ENCODE measurements at places on chromosomes 16 and 17.

DNA sequence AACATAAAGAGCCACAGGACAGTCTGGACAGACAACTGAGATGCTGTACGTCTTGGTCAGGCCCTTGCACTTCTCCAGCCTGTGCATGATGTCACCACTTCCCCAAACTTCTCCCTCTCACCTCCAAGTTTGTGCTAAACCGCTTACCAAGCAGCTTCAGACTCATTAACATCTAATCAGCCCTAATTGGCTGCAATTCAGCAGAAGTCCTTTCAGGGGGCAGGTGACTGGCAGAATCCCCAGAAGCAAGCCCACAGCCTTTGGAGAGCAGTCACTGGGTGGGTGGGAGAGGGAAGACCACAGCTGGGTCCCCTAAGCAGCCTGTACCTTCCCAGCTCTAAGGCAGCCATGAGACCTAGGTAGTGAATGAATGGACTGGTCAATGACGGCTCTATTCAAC is 161.4 kb downstream of the GRIN2A start:
- DNase-seq, result no peak

DNA sequence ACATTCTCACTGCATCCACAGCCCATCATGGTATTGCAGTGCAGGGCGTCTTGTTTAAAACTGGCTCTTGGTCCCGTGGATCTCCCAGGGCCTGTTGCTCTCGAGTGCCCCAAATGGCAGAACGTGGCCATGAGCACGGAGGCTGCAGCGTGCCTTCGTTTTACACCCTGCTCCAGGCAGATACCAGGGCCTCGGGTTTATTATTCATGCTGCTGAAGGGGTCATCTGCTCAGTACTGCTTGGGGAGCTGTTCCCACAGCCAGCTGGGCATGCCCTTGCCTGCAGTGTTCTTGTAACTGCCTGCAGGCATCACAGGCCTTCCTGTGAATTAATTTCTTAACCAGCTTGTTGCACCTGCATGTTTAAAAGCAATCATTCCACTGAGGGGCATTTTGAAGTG is 129.7 kb upstream of the CHMP6 start:
- no peak for DNase-seq

GRCh38 chr16:84052071-84052622 is 9.6 kb upstream of the SLC38A8 start:
- no peak for DNase-seq

GRCh38 chr16:56038564-56039098 is 152.7 kb upstream of the GNAO1 start:
- DNase-seq, result no peak

- peak; percentile 30 for DNase-seq
These were observed 3.5 kb downstream of the CYB561 start for GRCh38 chr17:63442549-63443035.

- no peak for DNase-seq
These were observed 38.5 kb downstream of the WNT3 start for GRCh38 chr17:46780003-46780373.

DNA sequence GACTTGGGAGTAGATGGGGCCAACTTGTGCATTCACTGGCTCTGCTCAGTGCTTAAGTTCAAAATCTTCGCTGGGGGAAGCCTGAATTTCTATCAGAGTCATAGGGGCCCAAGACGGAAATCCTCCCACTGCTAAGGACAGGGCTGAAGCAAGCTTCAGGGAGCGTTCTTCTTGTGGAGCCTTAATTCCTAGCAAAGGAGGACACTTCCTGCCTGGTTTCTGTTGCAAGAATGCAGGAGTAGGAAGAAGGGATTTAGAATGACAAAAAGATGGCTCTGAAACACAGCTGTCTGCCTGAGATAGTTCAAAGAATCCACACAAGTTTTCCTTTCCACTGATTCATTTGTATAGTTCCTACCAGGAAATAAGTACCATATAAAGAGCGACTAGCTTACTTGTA is 26.4 kb downstream of the PSME3IP1 start:
- no peak for DNase-seq

DNA sequence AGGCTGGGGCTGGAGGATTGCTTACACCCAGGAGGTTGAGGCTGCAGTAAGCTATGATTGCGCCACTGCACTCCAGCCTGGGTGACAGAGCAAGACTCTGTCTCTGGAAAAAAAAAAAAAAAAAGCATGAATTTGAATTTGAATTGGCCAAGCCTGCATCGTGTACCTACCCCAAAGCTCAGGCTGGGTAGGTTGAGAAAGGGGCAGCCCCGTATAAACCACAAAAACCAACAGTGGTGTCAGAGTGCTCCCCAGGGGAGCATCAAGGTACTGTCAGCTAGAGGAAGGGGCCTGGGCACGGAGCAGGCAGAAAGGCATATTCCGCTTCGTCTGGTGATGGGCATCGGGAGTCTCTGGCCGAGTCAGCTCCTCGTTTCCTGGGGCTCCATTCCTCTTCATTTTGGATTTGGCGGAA is 40.9 kb downstream of the RAP1GAP2 start:
- DNase-seq, result no peak

DNA sequence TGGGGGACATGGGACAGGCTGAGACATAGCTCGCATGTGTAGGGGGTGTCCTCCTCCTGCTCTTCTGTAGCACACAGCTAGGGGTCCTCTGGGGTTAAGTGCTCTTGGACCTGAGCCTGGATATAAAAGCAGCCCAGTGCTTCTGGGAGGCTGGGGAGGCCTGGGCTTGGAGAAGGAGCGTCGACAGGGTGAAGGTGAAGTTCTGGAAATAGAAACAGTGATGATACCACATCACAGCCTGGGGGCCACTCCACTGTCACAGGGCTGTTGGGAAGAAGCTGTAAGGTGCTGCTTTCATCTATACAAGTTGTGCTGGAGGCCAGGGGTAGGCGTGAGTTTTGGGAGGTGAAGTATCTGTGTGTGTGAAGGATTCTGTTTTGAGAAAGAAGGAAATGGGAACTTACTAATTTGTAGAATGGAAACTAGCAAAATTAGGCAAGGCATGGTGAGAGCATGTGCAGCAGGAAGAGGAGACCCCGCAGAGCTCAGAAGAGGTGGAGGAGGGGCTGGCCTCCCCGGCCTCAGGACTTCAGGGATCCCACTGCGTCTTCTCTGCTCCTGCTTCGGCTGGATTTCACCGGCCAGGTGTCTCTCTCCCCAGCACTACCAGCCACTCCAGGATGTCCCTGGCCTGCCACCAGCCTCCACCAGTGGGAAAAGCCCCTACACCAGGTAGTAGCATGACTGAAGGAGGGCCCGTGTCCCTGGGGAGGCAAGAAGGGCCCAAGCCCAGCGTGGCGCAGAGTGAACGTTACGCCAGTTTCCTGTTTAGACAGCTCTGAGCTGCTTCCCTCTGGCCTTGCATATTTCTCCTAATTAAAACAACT is 19.4 kb downstream of the PLCG2 start:
- no peak for DNase-seq

DNA sequence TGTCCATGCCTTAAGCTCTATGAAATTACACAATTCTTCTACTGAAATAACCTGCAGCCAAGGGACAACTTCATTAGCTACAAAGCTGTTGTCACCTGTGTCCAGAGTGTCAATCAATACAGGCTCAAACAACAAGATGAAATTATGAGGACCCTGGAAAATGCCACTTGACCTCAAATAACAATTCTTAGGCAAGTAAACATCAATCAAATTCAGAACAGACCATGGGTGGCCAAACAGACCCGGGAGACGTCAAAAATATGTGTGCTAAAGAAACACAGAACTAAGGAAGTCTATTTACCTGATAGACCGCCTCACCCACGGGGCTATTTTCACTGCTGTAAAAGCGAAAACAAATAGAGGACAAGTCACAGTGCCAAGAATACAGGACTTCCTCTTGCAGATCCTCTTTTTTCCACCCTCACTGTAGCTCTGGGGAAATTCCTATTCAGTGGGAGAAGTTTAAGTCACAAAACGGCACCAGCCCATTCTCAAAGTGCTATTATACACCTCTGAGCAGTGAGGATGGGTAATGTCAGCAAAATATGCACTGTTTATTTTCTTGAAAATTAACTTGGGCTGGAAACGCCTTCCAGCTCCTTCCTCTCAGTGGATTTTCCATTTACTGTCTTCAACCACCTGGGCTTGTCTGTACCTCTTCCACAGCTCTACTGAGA is 2.7 kb downstream of the LITAF start:
- DNase-seq, result no peak

DNA sequence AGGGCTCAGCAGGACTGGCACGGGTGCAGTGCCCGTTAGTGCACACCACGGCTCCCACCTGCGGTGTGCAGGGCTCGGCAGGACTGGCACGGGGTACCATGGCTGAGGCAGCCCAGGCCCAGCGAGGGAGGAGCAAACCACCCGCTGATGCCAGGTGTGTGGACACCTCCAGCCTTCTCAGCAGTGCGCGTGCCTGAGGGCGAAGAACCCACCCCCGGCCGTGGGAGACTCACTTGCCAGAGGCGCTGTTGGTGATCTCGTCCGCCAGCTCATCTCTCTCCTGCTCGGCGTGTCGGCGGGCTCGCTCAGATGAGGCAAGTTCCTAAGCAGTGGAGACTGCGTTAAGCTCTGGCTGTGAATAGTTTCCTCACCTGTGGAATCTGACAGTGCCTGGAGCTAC is 45.4 kb downstream of the NDEL1 start:
- DNase-seq, result no peak

GRCh38 chr16:14041164-14041563 is 30.0 kb upstream of the MRTFB start:
- DNase-seq, result no peak

DNA sequence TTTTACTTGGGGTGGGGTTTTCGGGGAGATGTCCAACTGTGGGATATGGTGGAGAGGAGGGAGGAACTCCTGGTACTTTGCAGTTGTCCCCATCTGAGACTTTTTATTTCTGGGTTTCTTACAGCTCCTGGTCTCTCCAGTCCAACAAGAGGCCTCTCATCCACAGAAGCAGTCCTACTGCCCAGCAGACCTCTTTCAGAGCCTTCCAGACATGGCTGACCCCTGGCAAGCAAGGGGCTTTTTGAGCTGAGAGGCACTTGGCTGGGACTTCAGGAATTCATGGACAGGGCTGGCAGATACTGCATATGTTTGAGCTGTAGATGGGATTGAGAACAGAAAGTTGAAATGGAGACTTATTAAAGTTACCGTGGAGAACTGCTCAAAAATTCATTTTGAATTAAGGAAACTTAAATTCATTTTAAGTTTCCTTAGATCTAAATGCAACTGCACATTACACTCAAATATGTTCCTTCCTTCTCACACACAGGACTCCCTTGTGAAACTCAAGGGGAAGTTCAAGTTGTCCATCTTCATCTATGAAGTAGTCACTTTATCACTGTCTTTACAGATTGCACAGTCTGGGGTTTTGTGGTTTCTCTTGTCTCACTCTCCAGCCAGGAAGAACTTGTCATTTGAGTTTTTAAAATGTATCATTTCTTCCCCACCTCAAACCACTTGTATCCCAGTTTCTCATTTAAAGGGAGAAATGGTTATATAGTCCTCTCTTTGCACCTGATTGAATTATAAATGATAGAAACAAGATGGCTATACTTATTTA is 1.1 kb downstream of the LASP1NB start:
- no peak for DNase-seq

DNA sequence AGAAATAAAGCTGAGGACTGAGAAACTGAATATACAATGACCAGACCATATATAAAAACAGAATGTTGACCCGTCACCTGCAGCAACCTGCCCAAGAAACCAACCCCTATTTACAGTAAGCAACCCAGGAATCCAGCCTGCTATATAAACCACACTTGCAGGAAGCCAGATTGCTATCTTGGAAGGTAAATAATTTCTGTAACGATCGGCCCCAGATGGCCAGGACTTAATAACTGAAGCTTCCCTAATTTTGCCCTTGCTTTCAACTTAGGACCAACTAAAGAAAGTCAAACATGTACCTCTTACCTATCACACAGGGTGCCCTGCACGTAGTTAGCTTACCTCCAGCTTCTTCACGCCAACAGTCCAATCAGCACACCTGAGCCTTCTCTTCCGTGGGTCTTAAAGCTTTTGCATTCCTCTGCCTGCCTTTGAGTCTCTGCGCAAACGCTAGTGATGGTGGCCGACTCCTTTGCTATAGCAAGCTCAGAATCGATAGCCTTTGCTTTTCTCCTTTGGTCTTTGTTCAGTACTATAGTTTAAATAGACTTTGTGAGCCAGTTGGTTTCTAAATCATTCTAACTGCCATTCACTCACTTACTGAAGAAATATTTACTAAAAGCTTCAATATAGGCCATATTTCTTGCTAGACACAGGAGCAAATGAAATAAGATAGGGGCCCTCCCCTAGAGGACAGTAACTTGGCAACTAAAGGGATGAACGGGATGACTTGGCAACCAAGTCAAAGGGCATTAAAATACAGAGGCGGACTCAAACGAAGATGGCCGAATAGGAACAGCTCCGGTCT is 31.3 kb downstream of the MPHOSPH6 start:
- no peak for DNase-seq

GRCh38 chr17:70787721-70788300 is 618.5 kb downstream of the KCNJ2 start:
- DNase-seq, result no peak

GRCh38 chr16:19707569-19708295 is 10.3 kb downstream of the KNOP1 start:
- DNase-seq, result no peak

- no peak for DNase-seq
These were observed 86.7 kb downstream of the SHISA9 start for GRCh38 chr16:12988071-12988470.

DNA sequence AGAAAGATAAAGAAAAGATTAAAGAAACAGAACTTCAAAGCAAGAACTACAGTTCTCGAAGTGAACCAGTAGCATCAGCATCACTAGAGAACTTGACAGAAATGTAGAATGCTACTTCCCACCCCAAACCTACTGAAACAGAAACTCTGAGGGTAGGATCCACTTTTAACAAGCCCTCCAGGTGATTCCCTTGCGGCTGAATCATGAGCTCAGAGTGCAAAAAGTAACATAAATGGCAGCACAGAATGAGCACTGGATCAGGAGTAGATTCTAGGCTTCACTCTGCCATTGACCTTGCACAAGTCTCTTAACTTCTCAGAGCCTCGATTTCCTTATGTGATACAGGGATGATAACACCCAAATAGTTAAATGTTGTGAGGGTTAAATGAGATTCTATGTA is 5.8 kb downstream of the TOM1L2 start:
- DNase-seq, result no peak

DNA sequence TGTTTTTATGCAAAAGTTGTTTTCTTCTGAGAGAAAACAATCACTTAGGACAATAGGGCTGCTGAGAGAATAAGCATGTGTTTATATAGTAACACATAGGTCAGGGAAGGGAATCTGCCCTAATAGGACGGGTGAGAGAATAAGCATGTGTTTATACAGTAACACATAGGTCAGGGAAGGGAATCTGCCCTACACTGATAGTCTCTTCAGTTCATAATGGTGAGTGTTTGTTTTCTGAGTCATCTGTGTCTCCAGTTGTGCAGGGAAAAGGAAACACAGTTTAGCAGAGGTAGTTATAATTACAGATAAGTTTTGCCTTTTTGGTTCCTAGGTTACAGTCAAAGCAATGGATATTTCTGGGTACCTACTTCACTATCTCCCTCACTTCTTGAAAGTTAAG is 252.3 kb upstream of the CA10 start:
- DNase-seq, result no peak

- no peak for DNase-seq
These were observed 1.5 kb downstream of the NTN1 start for GRCh38 chr17:9022573-9023391.

Data from SJCRH30 (cell line).